Activated T-cell treated with anti-CD3 and anti-CD28 coated beads, Interleukin-2, amount 50 U/mL, for 1 hour (primary cell): ENCODE measurements at places on chromosomes 1 and 21.

- no peak for DNase-seq
Measured at GRCh38 chr1:4626061-4626460, 28.3 kb upstream of the AJAP1 start.

GRCh38 chr1:2821966-2822620 is 20.6 kb upstream of the TTC34 start:
- DNase-seq: peak; percentile 64

DNA sequence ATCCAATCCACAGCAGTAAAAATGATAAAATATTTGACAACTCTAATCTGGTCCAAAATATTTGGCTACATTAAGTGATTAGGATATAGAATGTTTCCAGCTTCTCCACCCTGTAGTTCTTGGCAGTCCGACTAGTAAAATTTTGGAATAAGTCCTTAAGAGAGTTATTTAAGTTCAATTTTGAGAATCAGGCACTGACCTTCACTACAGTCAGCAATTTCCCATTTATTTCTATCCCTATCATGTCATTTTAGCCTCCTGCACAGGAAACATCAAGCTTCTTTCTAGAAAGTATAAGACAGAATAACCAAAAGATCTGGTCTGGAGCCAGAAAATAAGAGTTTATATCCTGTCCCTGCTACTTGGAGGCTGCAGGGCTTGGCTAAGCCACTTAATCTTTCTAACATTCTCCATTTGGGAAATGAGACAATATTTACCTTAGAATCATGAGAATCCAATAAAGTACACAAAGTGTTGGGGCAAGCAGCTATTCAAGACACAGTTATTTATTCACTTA is 162.2 kb downstream of the DPYD start:
- no peak for DNase-seq

GRCh38 chr1:176602388-176603004 is 139.5 kb downstream of the PAPPA2 start:
- DNase-seq: no peak

DNA sequence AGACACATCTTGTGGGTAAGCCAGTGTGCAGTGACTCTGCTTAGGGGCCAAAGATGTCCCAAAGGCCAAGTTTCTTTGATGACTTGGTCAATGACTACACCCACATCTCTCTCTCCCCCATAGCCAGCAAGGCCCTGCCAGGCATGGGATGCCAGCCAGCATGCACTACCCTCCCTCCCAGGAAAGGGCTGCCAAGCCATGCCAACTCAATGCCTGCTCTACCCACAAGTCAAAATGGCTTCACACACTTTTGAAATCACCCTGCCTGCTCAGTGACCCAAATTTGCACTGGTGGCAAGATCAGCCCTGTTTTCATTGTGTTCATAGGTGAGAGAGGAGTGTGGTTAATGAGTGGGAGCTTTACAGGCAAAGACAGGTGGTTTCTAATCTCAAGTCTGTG is 112.5 kb downstream of the MATN1 start:
- DNase-seq: no peak

DNA sequence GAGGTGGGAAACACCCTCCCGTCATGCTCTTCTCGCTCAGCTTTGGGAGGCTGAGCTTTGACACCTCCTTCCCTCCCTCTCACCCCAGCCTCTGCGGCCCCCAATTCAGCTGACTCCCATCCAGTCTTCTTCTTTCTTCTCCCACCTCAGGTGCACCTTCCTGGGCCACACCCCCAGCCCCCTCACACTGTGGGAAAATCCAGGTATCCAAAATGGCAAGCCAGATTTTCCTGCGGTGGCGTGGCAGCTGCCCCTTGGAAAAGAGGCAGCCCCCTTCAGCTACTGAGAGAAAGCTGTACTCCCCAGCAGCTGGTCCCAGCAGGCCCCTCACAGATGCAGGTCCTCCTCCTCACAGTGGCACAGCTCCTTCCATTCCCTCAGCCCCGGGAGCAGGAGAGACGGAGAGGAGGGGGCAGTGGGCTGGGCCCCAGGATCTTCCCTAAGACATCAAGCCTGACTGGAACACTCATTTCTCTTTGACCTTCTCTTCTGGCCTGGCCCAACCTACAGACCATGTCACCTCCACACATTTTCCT is 61.6 kb downstream of the OPTC start:
- no peak for DNase-seq

DNA sequence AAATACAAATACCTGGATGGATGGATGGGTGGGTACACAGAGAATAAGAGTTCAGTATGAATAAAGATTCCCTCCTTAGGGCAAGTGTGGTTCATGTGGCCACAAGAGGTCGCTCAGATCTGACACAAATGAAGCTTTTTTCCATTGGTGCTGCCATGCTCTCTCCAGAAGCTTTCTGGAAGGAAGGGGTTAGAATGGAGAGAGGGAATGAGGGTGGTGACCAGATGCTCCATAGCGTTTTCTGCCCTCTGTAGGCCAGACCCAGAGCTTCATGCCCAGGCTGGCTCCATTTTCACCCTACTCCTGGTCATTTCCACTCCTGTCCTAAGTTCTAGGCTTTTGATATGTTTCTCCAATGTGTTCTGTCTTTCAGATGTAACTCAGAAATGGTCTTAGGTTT is 3.3 kb upstream of the FCRL6 start:
- peak; percentile 36 for DNase-seq
